ENCODE measurements at places on chromosomes 13 and 19.
A peak's percentile ranks its signal among the peaks of the same experiment; 100 is the strongest.

DNA sequence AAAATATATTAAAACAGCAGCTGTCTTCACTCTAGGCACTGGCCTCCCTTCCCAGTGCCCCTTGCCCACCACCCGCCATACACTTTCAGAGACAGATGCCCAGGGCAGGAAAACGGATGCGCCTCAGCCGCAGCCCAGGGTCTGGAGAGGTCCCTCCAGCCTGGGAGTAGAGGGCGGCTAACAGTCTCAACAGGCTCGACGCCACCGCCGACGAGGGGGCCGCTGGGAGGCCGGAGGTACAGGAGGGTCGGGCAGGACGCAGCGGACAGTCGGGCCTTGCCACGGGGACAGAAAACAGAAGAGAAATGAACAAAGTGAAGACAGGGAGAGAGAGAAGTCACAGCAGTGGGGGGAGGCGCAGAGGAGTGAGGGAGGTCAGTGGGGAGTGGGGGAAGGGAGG lies 27.1 kb downstream of the C19orf47 start:
- no peak for DNase-seq

DNA sequence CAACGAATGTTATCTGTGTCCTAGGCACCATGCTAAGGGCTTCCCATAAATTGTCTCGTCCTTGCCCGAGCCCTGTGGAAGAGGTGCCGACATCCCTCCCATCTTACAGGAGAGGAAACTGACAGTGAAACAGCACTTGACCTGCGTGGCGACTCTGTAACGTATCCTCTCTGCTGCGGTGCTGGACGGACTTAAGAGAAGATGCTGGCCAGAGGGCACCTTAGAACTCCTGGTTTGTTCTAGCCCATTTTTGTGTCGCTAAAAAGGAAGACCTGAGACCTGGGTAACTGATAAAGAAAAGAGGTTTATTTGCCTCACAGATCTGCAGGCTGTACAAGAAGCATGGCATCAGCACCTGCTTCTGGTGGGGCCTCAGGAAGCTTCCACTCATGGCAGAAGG lies 68.6 kb downstream of the KCTD15 start:
- DNase-seq = no peak

DNA sequence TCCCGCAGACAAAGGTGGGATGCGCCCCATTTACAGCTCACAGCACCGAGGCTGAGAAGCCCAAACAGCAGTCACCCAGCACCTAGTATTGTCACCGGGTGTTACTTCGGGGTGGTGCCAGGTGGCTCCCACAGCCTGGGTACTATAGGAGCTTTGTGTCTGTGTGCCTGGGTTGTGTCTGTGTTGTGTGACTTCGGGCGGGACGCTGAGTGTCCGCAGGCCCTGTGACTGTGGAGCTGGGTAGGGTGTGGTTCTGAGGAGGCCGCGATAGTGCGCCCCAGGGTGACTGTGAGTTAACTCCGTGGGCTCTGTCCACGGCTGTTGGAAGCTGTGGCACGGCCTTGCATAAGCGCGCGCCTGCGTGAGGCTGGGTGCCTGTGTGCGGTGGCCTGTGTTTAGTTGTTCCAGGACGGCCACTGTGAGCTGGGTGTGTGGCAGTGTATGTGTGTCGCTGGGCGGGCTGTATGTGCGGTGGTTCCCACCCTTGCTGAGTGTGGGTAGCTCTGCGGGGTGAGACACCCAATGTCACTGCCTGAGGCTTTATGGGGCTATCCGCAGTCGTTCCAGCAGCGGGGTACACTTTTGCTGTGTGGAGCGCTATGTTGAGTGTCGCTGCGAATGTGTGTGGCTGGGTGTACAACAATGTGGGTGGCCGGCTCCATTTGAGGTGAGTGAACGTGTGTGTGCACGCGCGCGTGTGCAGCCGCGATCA lies 559 bp upstream of the SSBP4 start:
- peak; percentile 37 for DNase-seq

DNA sequence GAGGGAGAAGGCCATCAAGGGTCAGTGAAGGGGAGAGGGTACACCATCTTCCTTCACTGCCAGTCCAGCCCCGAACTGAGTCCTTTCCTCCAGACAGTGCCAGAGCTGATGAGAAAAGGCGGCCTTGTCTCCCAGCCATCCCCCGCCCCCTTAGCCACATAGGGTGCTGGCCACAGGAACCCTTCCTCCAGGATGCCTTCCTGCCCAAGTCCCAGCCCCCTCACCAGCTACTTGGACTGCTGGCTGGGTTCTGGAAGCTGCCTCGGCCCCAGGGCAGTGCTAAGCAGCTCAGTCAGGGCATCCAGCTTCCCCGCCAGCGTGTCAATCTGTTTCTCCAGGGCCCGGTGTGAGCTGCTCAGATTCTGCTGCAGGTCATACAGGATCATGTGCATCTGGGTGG lies 12.6 kb upstream of the SMG9 start:
- no peak for DNase-seq

DNA sequence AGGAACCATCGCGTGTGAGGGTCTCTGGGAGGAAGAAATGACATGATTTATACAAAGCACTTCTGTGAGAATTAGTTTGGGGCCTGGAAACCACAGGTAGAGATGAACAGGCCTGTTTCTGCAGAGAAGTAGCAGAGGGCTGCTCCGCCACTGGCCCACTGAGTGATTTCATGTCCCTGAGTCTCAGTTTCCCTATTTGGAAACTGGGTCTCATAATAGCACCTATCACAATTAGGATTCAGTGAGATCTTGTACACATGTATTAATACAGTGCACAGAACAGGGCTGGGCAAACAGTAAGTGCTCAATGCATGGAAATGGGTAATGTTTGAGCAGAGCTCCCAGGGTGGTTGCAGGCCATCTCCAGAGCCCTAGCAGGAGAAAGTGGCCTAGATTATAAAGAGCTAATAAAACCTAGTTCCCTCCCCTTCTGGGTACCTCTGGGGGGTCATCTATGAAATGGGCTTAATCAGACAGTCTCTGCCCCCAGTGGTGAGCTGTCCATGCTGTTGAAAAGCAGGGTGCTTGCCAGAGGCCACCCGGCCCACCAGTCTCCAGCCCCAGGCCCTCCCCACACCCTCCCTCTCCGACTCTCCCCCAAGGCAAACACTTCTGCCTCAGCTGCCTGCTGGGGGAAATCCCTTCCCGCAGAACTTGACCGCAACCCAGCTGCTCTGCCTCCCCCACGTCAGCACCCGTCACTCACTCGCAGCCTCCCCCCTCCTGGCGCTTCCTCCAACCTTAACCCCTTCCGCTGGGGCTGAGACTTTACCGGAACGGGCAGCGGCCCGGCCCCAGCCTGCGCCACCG lies 4.5 kb downstream of the BCL3 start:
- DNase-seq = peak; percentile 75

DNA sequence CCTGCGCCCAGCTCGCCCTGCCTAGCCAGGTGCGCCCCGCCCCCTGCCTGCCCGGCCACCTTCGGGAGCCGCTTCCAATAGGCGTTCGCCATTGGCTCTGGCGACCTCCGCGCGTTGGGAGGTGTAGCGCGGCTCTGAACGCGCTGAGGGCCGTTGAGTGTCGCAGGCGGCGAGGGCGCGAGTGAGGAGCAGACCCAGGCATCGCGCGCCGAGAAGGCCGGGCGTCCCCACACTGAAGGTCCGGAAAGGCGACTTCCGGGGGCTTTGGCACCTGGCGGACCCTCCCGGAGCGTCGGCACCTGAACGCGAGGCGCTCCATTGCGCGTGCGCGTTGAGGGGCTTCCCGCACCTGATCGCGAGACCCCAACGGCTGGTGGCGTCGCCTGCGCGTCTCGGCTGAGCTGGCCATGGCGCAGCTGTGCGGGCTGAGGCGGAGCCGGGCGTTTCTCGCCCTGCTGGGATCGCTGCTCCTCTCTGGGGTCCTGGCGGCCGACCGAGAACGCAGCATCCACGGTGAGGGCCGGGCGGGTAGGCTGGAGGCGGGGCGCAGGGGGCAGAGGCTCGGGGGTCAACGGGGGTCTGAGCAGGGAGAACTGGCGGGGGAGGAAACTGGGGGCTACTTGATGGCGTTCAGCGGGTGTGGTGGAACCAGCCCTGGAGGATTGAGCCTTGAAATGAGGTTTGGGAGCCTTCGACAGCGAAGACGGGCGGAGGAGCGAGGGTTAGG lies at the start of gene SPINT2:
Gene SPINT2 (plus strand): TSS at position 88 of the 727 bp plus-strand sequence. CDS start 320 bp downstream, at position 408.
- DNase-seq = peak; percentile 90

DNA sequence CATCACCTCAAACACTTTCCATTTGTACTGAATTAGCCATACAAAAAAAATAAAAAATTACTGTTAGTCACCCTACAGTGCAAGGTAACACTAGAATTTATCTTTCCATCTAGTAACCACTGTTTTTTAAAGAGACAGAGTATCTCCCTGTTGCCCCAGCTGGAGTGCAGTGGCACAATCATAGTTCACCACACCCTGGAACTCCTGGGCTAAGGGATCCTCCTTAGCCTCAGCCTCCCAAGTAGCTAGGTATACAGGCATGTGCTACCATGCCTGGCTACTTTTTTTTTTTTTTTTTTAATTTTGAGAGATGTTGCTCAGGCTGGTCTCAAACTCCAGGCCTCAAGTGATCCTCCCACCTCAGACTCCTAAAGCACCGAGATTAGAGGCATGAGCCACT lies 17.9 kb downstream of the ANKRD10 start:
- DNase-seq = no peak

GRCh38 chr13:37978680-37979079 lies 109.1 kb upstream of the TRPC4 start:
- DNase-seq = no peak

DNA sequence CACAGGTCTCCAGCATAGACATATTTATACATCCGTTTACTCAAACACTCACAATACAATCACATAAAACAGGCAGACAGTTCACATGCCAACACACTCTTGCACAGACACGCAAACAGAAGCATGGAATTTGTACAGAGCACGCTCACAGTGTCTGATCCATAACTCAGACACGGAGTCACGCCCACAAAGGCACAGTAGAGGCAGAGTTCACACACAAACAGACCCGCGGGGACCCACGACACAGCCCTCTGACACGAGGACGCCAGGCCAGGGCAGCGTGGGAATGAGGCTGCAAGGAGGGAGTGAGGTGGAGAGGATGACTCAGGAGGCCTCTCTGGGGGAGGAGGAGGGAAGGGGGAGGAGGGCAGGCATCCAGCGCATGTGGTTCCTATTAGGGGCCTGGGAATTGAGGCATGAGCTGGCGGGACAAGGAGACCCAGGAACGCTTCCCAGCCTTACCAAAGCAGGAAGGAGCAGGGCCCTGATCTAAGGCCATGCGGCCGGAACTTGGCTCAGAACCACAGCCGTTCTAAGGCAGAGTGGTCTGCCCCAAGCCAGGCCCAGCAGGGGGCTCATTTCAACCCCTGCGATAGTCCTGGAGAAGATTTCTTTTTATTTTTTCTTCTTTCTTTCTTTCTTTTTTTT lies 9.1 kb upstream of the OLFM2 start:
- DNase-seq = peak; percentile 66

DNA sequence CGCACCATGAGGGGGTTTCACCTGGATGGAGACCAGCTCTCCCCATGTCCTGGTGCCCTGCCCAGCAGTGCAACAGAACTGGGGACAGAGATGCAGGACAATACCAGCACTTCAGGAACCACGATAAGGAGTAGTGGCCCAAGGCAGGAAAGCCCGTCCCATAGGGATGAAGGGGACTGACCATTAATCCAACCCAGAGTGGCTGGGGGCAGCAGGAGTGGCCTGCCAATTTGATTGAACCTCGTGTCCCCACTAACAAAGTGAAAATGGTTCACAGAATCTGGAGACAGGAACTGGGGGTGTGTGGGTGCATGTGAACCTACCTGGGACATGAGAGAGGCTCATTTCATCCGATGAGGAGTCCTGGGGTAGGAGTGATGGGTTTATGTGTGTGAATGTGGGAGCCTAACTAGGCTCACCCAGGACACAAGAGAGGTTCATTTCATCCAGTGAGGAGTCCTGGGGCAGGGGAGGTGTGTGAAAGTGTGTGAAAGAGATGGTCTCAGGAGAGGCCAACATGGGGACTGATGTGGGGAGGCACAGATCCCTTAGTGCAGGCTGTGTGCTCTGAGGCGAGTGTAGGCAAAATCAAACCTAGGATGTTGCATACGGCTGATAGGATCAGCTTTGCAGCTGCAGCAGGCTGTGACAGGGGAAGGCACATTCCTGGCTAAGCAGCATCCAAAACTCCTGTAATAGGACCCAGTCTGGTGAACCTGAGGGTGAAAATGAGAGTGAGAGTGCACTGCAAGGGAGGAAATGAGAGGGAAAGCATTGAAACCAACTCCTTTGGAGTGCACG lies 98.2 kb downstream of the ZNF429 start:
- no peak for DNase-seq

DNA sequence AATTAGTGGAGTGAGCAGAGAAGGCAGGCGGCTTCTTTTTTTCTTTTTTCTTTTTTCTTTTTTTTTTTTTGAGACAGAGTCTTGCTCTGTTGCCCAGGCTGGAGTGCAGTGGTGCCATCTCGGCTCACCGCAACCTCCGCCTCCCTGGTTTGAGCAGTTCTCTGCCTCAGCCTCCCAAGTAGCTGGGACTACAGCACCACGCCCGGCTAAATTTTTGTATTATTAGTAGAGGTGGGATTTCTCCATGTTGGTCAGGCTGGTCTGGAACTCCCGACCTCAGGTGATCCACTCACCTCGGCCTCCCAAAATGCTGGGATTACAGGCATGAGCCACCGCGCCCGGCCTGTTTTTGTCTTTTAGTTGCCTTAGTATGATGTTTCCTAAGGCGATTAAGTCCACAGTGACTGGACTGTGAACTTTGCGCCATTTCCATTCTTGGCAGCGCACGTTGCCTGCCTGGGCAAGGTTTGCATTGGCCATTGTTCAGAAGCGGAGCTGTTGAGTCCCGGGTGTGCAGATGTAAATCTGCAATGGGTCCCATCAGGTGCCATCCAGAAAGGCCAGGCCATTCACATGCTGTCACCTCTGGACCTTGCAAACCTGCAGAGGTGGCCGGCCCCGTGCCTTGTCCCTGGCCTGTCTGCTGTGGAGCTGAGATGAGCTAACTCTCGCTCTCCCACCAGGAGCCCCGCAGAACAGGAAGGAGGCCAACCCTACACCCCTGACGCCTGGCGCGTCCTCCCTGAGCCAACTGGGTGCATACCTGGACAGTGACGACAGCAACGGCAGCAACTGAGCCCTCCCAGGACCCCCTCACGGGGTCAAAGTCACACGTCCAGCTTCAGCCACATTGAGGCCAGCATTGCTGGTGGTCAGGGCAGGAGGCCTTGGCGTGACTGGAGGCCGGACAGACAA lies 10.9 kb upstream of the SHD start:
- no peak for DNase-seq

DNA sequence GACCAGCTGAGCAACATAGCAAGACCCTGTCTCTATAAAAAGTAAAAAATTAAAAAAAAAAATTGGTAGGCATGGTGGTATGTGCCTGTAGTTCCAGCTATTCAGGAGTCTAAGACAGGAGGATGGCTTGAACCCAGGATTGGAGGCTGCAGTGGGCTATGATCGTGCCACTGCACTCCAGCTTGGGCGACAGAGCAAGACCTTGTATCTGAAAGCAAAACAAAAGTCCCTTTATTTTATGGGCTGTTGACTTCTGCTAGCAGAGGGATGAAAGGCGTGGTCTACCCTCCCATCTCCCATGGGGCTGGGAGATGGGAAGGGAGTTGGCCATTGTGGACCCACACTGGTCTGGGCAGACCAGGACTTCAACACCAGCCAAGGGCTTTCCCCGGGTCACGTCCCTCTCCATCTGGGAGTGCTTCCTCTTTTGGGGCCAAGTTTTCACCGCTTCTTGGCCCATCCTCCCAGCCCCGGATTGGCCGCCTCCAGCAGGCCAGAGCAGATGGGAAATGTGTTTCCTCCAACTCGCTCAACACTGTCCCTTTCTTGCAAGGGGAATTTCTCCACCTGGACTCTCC lies 2.2 kb upstream of the TNFSF9 start:
- DNase-seq = peak; percentile 48

- DNase-seq = no peak
Observed at GRCh38 chr13:87537951-87538350, 133.2 kb upstream of the SLITRK5 start.

GRCh38 chr13:112453874-112454647 lies 77.9 kb downstream of the SPACA7 start:
- no peak for DNase-seq

- DNase-seq = no peak
Observed at GRCh38 chr13:24076109-24076508, 84.4 kb upstream of the SPATA13 start.

Measured in ELF-1 (cell line).